SJCRH30 (cell line): ENCODE measurements at places on chromosomes 16 and 17. TPM values are rescaled to one million over a fixed set of nuclear protein-coding genes. Genes with fewer than 3 reads are reported as not detected.

KATNB1 gene
- total RNA-seq, result 35.2 and 38.9 TPM in 2 replicates

OXLD1 gene
- 26.7 and 28.4 TPM in 2 replicates for total RNA-seq

PPP1R9B gene
- total RNA-seq, result 32.1 TPM in 2 replicates

SLC2A4 gene
- 1.3 and 1.5 TPM in 2 replicates for total RNA-seq

CD300H gene
- total RNA-seq, result not detected in 2 replicates

PABPN1L gene
- 0.25 TPM in 1 of 2 replicates, not detected in the other for total RNA-seq

KRTAP4-4 gene
- total RNA-seq, result not detected in 2 replicates

NOMO2 gene
- total RNA-seq, result 80.6 and 82.2 TPM in 2 replicates

PDILT gene
- total RNA-seq, result not detected in 2 replicates

HOXB1 gene
- not detected in 2 replicates for total RNA-seq

DDX52 gene
- total RNA-seq, result 29.6 and 32.1 TPM in 2 replicates

CLEC18C gene
- 0.38 and 1.1 TPM in 2 replicates for total RNA-seq

RNF112 gene
- total RNA-seq, result 1.2 and 2.4 TPM in 2 replicates

IRF8 gene
- total RNA-seq, result not detected in 2 replicates

ACSF3 gene
- 9.2 and 11.8 TPM in 2 replicates for total RNA-seq

MYH11 gene
- total RNA-seq, result 0.03 and 0.08 TPM in 2 replicates

SULT1A3 gene
- total RNA-seq, result 2.2 and 4.3 TPM in 2 replicates

STAT3 gene
- total RNA-seq, result 107 and 113 TPM in 2 replicates

KIAA0513 gene
- 1.3 and 2.4 TPM in 2 replicates for total RNA-seq

CLEC19A gene
- not detected in 2 replicates for total RNA-seq

ELAC2 gene
- total RNA-seq, result 187 and 208 TPM in 2 replicates

DOK4 gene
- 10.4 and 13.0 TPM in 2 replicates for total RNA-seq

GRAPL gene
- total RNA-seq, result 0.40 and 0.48 TPM in 2 replicates

MRPL58 gene
- 39.6 and 39.8 TPM in 2 replicates for total RNA-seq

CHST4 gene
- 0.61 and 0.71 TPM in 2 replicates for total RNA-seq
